Mesendoderm (in vitro differentiated cells): ENCODE measurements at places on chromosomes 12 and 14.

GRCh38 chr12:12008232-12008850 is 62.4 kb upstream of the BCL2L14 start:
- DNase-seq, result no peak
- H3K27me3 ChIP-seq, result no peaks in the 10 kb centered on the region
- H3K27ac ChIP-seq, result no peak overlapping the region
- H3K4me1 ChIP-seq, result peaks cover 6% of the 10 kb centered on the region
- H3K4me3 ChIP-seq, result no peak overlapping the region
- no peaks in the 10 kb centered on the region for H3K36me3 ChIP-seq

GRCh38 chr14:74599321-74599761 is 12.7 kb downstream of the LTBP2 start:
- H3K4me3 ChIP-seq, result no peak overlapping the region
- DNase-seq, result no peak
- no peaks in the 10 kb centered on the region for H3K36me3 ChIP-seq

DNA sequence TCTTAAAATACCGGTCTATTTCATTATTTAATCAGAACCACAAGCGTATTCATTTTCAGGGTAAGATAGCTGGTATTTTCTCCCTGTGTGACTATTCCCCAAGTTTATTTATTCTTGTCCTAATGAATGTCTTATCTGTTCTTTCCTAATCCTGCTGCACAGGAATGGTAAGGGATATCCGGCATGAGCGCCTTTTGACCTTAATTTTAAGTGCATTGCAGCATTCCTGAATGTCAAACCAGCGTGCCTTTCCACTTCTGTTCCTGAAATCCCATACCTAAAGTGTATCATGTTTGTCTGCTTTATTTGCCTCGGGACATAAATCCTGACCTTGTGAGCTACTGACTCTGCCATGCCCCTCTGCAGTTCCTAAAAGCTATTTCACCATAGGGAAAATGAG is 1713.2 kb upstream of the FLRT2 start:
- H3K4me1 ChIP-seq, result no peaks in the 10 kb centered on the region
- no peak for DNase-seq
- no peak overlapping the region for H3K4me3 ChIP-seq
- H3K27ac ChIP-seq, result no peak overlapping the region

GRCh38 chr12:14443531-14443930 is 78.0 kb downstream of the ATF7IP start:
- H3K4me3 ChIP-seq, result no peak overlapping the region
- no peak overlapping the region for H3K27ac ChIP-seq
- no peaks in the 10 kb centered on the region for H3K27me3 ChIP-seq
- peaks cover 5% of the 10 kb centered on the region for H3K36me3 ChIP-seq
- DNase-seq, result no peak
- no peaks in the 10 kb centered on the region for H3K4me1 ChIP-seq

GRCh38 chr12:49515266-49515665 is 23.6 kb upstream of the KCNH3 start:
- H3K4me3 ChIP-seq, result no peak overlapping the region
- no peaks in the 10 kb centered on the region for H3K4me1 ChIP-seq
- H3K27ac ChIP-seq, result no peak overlapping the region

DNA sequence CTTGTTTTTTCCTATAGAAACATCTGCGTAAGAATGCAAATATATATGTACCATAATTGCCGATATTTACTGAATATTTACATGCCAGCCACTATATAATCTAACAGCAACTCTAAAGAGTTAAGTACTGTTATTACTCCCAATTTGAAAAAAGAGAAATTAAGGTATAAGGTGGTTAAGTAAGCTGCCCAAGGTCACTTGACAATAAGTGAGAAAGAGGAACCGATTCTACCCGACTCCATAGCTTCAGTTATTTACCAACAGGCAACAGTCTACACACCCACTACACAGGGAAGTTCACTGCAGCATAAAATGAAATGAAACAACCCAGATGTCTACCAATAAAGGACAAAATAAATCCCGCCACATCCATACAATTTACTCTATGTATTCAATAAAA is 1.1 kb downstream of the MIS18BP1 start:
- peak overlapping the region; percentile 58 for H3K4me3 ChIP-seq
- H3K4me1 ChIP-seq, result no peaks in the 10 kb centered on the region
- H3K36me3 ChIP-seq, result no peaks in the 10 kb centered on the region
- no peak overlapping the region for H3K27ac ChIP-seq
- H3K27me3 ChIP-seq, result no peaks in the 10 kb centered on the region

GRCh38 chr12:132131229-132131628 is 12.9 kb downstream of the DDX51 start:
- no peak overlapping the region for H3K27ac ChIP-seq
- DNase-seq, result no peak
- no peaks in the 10 kb centered on the region for H3K27me3 ChIP-seq
- H3K4me3 ChIP-seq, result no peak overlapping the region
- peaks cover 7% of the 10 kb centered on the region for H3K36me3 ChIP-seq

DNA sequence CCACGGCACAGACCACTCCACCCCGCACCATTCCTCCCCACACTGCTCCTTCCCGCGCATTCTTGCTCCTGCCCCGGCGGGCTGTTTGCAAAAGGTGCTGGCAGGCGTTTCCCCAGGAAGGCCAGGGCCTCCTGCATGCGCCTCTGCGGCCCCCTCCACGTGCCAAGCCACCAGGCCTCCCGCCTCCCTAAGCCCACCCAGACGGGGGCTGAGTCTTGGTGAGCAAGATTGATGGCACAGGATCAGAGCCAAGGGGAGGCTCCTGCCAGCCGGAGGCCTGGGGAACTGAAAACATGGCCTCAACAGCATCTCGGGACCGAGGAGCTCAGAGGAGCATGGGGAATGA is 328.3 kb upstream of the DIO3 start:
- DNase-seq, result no peak
- no peak overlapping the region for H3K4me3 ChIP-seq
- no peaks in the 10 kb centered on the region for H3K36me3 ChIP-seq
- H3K4me1 ChIP-seq, result peaks cover 5% of the 10 kb centered on the region
- H3K27me3 ChIP-seq, result no peaks in the 10 kb centered on the region

GRCh38 chr14:54854181-54854580 is 48.4 kb downstream of the GCH1 start:
- no peaks in the 10 kb centered on the region for H3K36me3 ChIP-seq
- no peaks in the 10 kb centered on the region for H3K4me1 ChIP-seq
- H3K27ac ChIP-seq, result no peak overlapping the region
- peak; percentile 61 for DNase-seq
- H3K27me3 ChIP-seq, result no peaks in the 10 kb centered on the region

DNA sequence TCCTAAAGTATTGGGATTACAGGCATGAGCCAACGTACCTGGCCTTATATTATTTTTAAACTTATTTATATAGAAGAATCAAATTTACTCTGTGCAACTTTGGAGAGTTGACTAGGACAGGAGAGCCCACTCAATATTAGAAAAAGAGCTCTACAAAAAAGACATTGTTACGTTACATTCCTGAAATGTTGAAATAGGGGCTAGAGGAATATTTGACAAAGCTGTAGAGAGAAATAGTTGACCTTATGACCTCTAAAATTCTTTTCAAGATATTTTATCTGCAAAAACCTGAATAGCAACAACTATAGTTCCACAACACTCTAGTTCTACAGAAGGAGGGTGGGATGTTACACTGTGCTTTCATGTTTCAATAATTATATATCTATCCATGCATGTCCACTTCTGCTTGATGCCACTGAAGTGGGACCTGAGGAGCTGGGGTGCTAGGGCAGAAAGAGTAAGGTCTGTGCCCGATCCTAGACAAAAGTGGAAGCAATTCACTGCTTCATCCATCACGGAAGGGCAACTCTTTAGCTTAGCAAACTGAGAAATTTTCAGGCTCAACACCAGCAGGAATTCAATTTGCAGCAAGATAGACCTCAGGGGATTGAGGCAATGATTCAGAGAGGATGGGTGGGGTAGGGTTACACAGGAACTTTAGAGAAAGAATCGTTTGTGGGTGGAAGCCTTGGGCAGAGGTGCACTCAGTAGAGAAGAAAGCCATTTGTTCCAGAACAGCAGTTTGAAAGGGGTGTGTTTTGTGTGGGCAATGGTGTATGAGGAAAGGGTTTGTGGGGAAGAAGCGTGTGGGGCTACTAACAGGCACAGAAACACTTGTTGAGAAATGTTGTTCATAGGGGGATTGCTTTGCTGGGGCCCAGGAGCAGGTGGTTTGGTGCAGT is 16.0 kb upstream of the RNASE10 start:
- H3K27me3 ChIP-seq, result no peaks in the 10 kb centered on the region
- no peak overlapping the region for H3K4me3 ChIP-seq
- DNase-seq, result no peak
- no peaks in the 10 kb centered on the region for H3K36me3 ChIP-seq

DNA sequence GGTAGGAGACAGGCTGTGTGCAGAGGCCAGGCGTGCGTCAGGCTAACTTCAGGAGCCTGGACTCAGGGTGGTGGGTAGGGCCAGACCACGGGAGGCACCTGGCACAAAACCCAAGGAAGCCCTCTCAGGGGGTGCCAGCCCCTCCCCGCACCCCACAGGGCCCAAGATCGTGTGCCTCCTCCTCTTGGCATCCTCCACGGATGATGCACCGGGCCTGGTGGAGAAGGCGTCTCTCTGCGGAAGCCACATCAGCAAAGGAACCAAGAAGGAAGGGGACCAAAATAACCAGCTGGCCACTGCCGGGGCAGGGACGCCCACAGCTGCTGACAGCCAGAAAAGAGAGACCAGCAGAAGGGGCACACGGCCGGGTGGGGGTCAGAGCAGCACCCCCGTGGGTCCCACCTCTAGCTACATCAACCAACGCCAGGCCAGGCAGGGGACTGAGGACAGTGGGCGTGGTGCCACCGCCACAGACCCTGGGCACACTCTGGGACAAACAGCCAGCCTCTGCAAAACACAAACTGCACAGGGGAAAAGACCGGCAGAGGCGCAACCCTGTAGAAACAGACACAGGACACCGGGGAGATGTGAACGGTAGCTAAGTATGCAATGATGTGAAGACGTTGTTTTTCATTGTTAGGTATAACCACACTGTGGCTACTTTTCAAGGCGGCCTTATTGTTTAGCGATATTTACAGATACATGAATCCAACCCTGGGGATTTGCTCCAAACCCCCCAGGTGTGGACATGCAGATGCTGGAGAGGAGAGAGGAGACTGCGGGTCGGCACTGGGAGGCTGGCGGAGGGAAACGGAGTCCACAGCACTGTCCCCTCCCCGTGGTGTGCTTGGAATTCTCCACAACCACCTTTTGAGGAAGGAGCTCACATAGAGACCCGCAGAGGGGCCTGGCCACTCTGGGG is 26.1 kb upstream of the C14orf180 start:
- no peaks in the 10 kb centered on the region for H3K27me3 ChIP-seq
- no peak for DNase-seq
- H3K4me3 ChIP-seq, result no peak overlapping the region
- no peaks in the 10 kb centered on the region for H3K36me3 ChIP-seq

DNA sequence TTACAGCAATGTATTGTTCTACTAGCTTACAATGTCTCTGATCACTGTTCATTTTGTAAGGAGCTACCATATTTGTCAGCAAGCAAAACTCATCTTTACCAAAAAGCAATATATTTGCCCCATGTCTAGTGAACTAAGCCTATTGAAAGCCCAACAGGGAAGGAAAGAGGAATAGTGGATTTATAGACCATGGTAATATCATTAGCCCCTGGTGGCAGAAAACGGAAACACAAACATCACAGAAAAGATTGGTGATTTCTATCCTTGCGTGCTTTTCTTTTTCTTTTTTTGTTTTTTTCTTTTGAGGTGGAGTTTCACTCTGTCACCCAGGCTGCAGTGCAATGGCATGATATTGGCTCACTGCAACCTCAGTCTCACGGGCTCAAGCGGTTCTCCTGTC is 1562.4 kb upstream of the TMEM132C start:
- H3K27ac ChIP-seq, result no peak overlapping the region
- H3K36me3 ChIP-seq, result no peaks in the 10 kb centered on the region
- DNase-seq, result peak; percentile 29
- H3K4me1 ChIP-seq, result no peaks in the 10 kb centered on the region
- H3K4me3 ChIP-seq, result no peak overlapping the region
- no peaks in the 10 kb centered on the region for H3K27me3 ChIP-seq

DNA sequence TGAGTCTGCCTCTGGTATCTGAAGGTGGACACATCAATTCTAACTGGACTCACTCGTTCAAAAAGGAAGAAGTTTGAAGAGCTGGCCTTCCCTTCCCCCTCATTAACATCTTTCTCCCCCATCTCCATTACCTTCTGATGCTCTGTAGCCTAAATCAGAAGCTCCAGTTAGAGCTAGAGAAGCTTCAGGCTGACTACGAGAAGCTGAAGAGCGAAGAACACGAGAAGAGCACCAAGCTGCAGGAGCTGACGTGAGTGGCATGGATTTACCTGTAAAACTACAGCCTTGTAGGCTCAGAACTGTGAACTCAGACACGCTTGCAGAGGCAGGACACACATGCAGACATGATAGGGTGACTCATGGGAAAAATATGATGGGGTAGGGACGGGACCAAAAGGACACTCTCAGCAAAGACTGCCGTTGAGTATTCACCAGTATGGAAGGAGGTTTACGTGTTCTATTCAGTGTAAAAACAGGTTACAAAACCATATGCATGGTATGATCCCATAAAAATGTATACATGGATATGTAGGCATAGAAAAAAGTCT is 14.3 kb upstream of the PIP4K2C start:
- no peak overlapping the region for H3K27ac ChIP-seq
- DNase-seq, result no peak
- H3K4me1 ChIP-seq, result no peaks in the 10 kb centered on the region

DNA sequence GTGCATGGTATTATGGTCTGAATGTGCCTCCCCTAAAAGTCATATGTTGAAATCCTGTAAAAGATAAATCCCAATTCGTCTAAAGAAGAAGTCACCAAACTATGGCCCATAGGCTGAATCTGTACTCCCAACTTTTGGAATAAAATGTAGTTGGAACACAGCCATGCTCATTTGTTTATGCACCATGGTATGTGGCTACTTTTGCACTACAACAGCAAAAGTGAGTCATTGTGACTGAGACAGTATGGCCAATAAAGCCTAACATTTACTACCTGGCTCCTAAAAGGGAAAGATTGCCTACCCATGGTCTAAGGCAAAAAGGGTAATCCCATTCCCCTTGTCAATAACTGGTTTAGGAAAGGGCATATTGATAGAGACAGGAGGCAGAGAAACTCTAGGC is 101.8 kb downstream of the LRIG3 start:
- no peaks in the 10 kb centered on the region for H3K36me3 ChIP-seq
- H3K4me3 ChIP-seq, result no peak overlapping the region
- no peaks in the 10 kb centered on the region for H3K4me1 ChIP-seq
- H3K27me3 ChIP-seq, result no peaks in the 10 kb centered on the region
- DNase-seq, result no peak

- DNase-seq, result no peak
- H3K27me3 ChIP-seq, result no peaks in the 10 kb centered on the region
- no peaks in the 10 kb centered on the region for H3K36me3 ChIP-seq
- H3K4me3 ChIP-seq, result no peak overlapping the region
- H3K4me1 ChIP-seq, result no peaks in the 10 kb centered on the region
These were observed 442.5 kb downstream of the NRXN3 start for GRCh38 chr14:78612666-78613065.
